ENCODE measurements at places on chromosomes 1 and 21.

GRCh38 chr1:244901400-244902015, 37.2 kb upstream of the HNRNPU start:
- DNase-seq: no peak

DNA sequence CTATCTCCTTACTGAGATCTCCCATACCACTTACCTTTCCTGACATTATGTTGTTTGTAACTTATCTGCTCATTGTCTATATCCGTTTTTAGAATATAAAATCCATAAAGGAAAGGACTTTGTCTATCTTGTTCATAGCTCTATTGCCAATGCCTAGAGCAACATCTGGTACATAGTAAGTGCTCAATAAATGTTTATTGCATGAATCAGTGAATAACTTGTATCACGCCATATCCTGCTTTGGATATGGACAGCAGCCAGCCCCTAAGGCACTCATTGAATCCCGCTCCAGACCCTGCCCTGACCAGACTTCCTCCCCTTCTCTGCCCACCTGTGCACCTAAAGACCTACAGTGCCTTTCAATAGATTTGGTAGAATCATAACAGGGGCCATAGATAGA, 298.1 kb upstream of the PLXNA2 start:
- DNase-seq: no peak

- DNase-seq: peak; percentile 83
Measured at GRCh38 chr1:67838180-67838910, 5.1 kb upstream of the GNG12 start.

DNA sequence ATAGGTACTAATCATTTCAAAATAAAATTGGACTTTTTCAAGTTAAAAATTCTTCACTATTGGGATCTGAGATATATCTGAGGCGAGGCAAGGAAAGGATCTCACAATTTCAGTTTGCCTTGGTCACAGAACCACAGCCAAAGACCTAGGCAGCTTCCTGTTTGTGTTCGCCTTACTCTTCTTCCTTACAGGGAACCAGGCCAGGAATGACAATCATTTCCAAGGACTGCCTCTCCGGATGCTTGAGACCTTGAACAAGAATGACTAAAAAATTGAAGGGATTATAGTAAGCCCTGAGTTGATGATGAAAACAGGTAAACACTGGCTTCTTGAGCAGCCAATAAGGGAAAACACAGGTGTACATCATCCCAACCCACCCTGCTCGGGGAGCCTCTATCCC, 35.2 kb upstream of the SERBP1 start:
- no peak for DNase-seq

- DNase-seq: no peak
Measured at GRCh38 chr1:167510244-167510643, 8.1 kb downstream of the CD247 start.

GRCh38 chr1:14061722-14062121, 361.7 kb downstream of the PRDM2 start:
- no peak for DNase-seq

DNA sequence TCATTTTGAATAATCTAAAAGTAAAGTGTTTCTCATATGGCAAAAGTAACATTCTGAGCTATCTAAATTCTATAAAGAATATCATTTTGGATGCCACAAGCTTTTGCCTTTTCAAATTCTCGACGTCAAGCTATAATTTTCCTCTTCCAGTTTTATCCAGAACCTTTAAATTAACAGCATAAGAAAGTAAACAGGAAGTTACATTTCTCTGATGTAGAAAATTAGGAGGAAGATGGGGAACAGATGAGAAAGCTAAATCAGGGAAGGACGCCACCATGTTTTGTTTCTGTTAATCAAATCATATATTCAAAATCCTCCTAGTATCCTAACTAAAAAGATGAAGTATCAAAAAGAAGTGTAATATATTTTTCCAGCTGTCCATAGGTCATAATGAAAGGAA, 8.8 kb upstream of the CAMSAP2 start:
- DNase-seq: no peak

GRCh38 chr1:186497651-186498050, 36.7 kb upstream of the PDC start:
- no peak for DNase-seq

- no peak for DNase-seq
Measured at GRCh38 chr1:43610339-43610738, 39.6 kb upstream of the KDM4A start.

DNA sequence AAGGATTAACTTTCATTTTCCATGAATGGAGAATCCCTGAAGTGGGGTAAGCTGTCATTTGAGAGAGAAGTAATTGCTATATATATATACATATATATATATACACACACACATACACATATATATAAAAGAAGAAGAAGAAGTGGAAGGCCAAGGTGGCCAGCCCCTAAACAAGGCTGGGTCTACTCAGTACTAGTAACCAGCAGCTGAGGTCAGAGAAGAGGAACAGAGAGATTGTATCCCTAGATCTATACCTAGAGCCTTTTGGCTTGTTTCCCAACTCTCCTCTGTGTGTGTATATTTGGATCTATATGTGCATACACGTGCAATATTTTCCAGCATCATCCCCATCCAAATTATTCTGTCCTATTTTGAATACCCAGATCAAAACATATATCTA, 5.2 kb downstream of the TNFSF4 start:
- no peak for DNase-seq
